Foreskin keratinocyte (primary cell): ENCODE measurements at places on chromosomes 7 and 10. TPM values are rescaled to one million over a fixed set of nuclear protein-coding genes. Genes with fewer than 3 reads are reported as not detected.

DNA sequence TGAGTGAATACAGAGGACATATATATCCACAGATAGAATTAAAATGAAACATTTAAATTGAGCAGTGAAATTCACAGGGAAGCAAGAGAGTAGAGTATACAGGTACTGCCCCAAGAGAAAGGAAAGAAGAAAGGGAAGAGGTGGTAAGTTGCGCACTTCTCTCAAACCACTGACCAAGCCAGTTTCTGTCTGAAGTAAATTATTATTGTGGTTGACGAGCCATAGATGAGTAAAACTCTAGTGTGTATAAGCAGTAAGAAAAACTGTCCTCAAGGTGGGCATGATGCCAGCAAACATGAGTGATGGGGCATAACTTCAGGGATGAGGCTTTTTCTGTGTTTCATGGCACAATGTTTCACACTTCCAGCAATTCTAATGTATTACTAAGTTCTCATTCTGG, 4.4 kb upstream of the BET1 start:
- peak; percentile 56 for DNase-seq

- no peak for DNase-seq
Observed at GRCh38 chr7:13028036-13028824, 340.8 kb downstream of the ARL4A start.

GRCh38 chr10:129869596-129870473, 94.2 kb downstream of the EBF3 start:
- DNase-seq: no peak

DNA sequence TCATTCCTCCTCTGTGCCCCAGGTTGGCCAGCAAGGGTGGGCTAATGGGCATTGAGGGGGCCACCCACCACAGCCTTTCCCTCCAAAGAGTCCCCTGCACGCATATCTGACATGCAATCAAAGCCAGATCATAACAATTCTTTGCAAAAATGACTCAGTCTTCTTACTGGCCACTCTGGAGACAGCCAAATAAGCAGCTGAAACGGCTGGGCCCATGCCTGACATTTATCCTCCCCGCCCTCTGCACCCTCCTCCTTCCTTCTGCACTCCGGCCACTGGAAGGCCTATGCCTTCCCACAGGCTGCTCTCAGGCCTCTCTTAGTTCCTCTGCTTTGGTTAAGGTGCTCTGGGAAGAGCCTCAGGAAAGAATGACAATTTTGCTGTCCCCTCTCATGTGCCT, 29.2 kb upstream of the NPFFR1 start:
- no peak for DNase-seq

DNA sequence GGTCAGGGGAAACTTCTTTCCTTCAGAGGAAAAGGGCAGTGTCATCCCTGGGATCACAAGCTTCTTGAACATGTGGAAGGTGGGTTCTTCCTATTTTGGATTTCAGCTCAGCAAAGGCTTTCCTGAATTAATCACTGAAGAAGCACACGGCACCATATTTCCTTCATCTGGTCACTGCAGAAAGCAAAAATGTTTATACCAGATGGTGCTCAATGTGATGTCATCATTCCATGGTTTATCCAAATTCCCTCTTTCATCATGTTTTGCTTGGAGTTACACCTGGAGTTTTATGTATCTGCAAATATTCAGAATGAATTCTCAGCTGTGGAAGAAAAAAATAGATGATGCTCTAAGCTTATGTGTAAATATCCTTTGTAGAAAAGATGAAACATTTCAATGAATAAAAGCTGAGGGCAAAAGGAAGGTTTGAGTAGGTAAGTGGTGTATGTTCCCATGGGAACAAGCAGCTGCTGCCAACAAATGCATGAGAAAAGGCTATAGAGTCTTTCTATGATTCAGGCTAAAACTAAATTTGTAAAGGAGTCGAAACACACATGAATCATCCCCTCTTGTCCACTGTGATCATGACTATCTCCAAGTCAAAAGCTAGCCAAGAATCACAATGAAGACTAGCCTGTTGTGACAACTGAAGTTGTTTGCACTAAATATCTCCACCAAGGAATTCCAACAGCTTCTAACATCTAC, 26.9 kb upstream of the BPGM start:
- peak; percentile 95 for DNase-seq

GRCh38 chr7:682810-683209, 43.7 kb upstream of the DNAAF5 start:
- DNase-seq: no peak

DNA sequence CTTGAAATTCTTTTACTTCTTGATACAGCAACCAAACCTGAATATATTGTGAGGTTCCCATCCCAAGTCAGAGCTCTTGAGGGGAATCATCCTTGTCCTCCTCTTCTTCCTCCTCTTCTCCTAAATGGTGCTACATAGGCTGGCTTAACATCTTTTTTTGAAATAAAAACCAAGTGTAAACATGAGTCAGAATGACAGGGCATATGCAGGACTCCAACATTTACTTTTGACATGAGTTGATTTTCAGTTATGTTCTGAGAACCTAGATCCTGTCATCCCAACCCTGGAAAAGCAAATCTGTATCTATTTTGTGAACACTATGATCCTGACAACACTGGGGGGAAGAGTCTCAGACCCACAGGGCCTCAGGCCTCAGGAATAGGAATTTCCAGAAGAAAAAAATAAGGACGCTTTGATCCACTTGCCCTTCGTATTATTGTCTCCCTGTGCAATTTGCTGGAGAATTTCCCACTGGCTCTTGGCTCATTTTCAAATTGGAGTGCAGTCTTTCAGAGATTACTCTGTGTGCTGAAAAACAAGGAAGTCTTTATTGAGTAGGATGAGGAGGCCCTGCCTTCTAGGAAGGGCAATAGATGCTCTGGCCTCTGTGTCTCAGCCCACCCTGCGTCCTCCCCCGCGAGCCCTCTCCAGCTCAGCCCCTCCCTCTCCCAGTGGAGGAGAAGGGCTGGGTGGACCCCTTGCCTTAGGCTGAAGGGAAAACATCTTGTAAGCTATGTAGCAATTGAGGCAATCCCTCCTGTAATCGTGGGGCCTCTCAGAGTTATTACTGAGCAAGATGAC, 121.6 kb downstream of the CREB5 start:
- no peak for DNase-seq

- DNase-seq: no peak
Observed at GRCh38 chr7:86933295-86933845, 126.1 kb downstream of the ELAPOR2 start.

- DNase-seq: peak; percentile 86
Observed at GRCh38 chr7:46930366-46930765, 651.5 kb downstream of the TNS3 start.

- DNase-seq: no peak
Observed at GRCh38 chr7:66403564-66403963, 198.4 kb downstream of the TPST1 start.

GRCh38 chr7:41052201-41052600, 650.7 kb downstream of the INHBA start:
- DNase-seq: no peak

DNA sequence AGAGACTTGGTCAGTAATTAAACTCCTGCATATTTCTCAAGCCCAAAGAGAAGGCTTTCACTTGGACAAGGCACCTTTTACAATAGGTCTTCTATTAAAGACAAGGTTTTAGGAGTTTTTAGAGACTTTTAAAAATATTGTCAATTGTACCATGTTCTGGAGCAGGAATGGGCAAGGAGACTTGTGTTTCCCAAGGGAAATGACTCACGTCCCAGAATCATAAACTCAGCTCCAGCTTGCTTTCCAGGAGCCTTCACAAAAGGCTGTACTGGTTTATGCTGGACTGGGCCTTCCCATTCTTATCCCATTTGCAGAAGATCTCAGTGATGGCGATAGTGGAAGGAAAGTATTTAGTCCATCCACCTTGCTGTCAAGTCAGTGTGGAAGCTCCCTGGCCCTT, 7.8 kb upstream of the GLI3 start:
- DNase-seq: peak; percentile 58

- DNase-seq: no peak
Observed at GRCh38 chr10:45557275-45557905, 115.2 kb downstream of the ZFAND4 start.

GRCh38 chr7:19117091-19117869, at the start of gene TWIST1:
Gene TWIST1, minus strand, starts transcription at chr7:19117636. Its CDS starts 315 bp downstream, at chr7:19117321.
- no peak for DNase-seq

- no peak for DNase-seq
Observed at GRCh38 chr7:14988941-14989340, 86.4 kb upstream of the DGKB start.

The IL2RA gene
- total RNA-seq: not detected in 2 replicates

The SLC26A5 gene
- total RNA-seq: not detected in 2 replicates

The UBE3C gene
- total RNA-seq: 94.4 and 100 TPM in 2 replicates

The NACAD gene
- total RNA-seq: 4.4 and 5.3 TPM in 2 replicates

The FAM237B gene
- total RNA-seq: not detected in 2 replicates

The FEZF1 gene
- total RNA-seq: not detected in 2 replicates

The CFAP69 gene
- 0.28 and 0.95 TPM in 2 replicates for total RNA-seq

The SPDYE2 gene
- not detected in 2 replicates for total RNA-seq

The PON1 gene
- not detected in 2 replicates for total RNA-seq

The AKR1D1 gene
- not detected in 2 replicates for total RNA-seq

The ZFYVE27 gene
- 15.3 and 18.3 TPM in 2 replicates for total RNA-seq

The GPR37 gene
- total RNA-seq: 1.4 and 1.6 TPM in 2 replicates
